ENCODE measurements at places on chromosomes 12 and 14. TPM values are rescaled to one million over a fixed set of nuclear protein-coding genes. Genes with fewer than 3 reads are reported as not detected.

DNA sequence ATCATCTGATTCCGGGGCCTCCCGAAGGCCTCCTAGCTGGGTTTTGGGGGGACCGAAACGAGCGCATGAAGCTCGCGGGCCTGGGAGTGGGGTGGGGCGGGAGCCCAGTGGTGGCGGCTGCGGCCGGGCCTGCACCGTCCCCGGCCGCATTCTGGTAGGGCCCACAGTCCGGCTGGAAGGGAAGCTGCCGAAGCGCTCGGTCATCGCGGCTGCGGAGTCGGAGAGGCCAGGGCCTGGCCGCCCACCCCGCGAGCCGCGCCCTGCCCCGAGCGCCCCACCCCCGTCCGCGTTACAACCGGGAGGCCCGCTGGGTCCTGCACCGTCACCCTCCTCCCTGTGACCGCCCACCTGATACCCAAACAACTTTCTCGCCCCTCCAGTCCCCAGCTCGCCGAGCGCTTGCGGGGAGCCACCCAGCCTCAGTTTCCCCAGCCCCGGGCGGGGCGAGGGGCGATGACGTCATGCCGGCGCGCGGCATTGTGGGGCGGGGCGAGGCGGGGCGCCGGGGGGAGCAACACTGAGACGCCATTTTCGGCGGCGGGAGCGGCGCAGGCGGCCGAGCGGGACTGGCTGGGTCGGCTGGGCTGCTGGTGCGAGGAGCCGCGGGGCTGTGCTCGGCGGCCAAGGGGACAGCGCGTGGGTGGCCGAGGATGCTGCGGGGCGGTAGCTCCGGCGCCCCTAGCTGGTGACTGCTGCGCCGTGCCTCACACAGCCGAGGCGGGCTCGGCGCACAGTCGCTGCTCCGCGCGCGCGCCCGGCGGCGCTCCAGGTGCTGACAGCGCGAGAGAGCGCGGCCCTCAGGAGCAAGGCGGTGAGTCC is at the start of gene KLC1:
Gene KLC1 (plus strand): TSS at position 528 of the 819 bp plus-strand sequence. CDS start 25,354 bp downstream, outside the sequence.
- peak; percentile 88 for DNase-seq

DNA sequence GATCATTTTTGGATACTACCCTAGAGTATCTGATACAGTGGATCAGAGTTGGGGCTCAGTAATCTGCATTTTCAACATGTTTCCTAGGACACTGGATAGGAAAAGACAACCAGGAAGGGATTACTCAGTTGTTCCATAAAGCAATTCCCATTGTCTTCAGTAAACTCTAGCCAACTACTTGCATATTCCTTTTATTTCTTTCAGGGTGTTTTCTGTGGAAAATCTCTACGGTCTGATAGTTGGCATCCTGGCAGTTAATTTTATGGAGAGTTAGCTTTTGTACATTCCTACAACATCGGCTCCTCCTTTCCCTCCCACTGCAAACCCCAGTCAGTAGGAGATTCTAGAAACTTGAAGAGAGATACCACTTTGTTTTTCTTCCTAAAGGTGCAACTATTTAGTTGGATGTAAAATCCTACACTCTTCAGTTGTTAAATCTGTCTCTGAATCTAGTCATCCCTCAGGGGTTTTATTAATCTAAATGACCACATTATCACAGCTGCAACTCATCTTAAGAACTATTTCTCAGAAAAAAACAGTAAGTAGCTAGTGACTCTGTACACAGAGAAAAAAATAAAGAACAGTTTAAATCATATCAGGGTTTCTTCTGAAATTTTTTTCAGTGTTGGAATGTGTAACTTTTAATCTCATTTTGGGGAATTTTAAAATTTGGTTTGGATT is 103.9 kb downstream of the PDE3A start:
- DNase-seq, result no peak

GRCh38 chr14:57960946-57961785 is 95.3 kb upstream of the SLC35F4 start:
- no peak for DNase-seq

GRCh38 chr14:79786522-79786921 is 424.8 kb downstream of the DIO2 start:
- DNase-seq, result no peak

DNA sequence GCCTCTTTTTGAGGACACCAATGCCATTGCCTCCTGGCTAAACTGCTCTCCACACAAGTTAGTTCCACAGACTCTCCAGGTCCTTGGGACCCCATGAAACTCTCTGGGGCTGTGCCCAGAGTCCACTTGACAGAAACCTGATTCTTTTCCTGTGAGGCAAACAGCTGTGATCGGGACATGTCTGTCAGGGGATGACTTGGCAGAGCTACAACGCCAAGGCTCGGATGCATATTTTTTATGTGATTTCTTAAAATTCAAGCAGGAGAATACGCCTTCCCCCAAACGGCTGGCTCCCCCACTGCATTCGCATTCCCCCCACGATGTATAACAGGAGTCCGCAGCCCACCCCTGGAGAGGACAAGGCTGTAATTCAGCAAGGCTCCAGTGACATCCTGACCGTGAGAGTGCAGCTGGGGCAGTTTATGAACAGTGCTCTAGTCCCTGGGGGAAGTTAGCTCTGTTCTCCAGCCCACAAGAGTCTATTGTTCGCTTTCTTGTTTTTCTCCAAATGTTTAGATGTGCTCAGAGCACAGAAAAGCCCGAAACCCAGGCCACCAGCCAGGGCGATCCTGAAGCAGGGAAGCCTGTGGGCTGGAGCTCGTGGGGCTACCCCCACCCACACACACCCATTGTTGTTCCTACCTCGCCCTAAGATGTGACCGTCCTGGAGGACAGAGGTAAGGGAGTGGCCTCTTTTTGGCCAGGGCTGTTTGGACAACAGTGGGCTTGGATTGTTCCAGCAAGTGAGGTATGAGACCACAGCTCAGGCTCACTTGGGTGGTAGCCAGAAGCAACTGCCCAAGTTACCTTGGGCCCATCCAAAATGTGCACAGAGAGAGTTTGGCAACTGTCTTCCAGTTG is 159.5 kb downstream of the ZFP36L1 start:
- no peak for DNase-seq

DNA sequence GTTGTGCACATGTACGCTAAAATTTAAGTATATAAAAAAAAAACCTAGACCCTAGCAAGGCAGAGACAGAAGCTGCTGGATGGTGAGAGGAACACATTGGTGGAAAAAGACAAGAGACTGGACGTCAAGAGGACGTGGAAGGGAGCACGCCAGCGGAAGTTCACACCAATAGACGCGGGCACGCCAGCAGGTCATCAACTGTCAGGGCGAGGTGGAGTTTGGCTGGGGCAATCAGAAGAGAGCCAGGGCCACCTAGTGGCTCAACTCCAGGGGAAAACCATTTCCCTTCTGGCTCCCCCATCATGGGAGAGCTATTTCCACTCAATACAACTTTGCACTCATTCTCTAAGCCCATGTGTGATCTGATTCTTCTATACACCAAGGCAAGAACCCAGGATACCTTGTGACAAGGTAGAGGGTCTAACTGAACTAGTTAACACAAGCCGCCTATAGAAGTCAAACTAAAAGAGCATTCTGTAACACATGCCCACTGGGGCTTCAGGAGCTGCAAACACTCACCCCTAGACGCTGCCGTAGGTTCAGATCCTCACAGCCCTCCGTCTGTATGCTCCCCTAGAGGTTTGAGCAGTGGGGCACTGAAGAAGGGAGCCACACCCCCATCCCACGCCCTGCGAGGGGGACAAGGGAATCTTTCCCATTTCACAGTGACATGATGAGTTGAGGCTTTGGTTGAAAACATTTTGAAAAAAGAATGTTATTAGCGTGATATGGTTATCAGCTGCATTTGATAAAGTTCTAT is 702.7 kb downstream of the TMTC2 start:
- DNase-seq, result no peak

- no peak for DNase-seq
Measured at GRCh38 chr12:33245434-33245833, 194.2 kb downstream of the SYT10 start.

The CPM gene
- total RNA-seq, result 10.4 TPM

The LIMA1 gene
- total RNA-seq, result 36.2 TPM

Measured in activated naive CD4-positive, alpha-beta T cell treated with anti-CD3 and anti-CD28 coated beads, Interleukin-2, amount 50 U/mL, for 72 hours (primary cell).